Tracheal epithelial cell (primary cell): ENCODE measurements at places on chromosomes 4 and X. TPM values are rescaled to one million over a fixed set of nuclear protein-coding genes. Genes with fewer than 3 reads are reported as not detected.

The PABPC4L gene
- under 0.01 and 0.24 TPM in 2 replicates for total RNA-seq

The VEGFC gene
- total RNA-seq: 9.8 and 12.0 TPM in 2 replicates

The MAB21L2 gene
- not detected in 2 replicates for total RNA-seq

The UGT2B11 gene
- total RNA-seq: not detected in 2 replicates

The CTAG2 gene
- total RNA-seq: not detected in 2 replicates
